ENCODE measurements at places on chromosomes 12 and 14.

DNA sequence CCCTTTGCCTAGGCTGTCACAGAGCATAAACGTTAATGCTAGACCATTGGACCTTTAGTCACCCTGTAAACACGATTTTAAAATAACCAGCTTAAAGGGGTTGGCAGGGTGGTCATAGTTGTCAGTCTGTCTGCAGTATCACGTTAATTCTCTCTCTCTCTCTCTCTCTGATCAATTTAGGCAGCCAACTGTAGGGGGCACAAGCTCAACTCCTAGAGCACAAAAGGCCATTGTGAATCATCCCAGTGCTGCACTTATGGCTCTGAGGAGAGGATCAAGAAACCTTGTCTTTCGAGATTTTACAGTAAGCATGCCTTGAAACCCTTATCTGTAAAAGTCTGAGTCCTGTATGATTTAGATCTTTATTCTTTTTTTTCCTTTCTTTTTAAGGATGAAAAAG lies 97.1 kb downstream of the SCAF11 start:
- no peak for DNase-seq

- no peak for DNase-seq
Measured at GRCh38 chr14:75859746-75860145, 122.0 kb downstream of the TGFB3 start.

DNA sequence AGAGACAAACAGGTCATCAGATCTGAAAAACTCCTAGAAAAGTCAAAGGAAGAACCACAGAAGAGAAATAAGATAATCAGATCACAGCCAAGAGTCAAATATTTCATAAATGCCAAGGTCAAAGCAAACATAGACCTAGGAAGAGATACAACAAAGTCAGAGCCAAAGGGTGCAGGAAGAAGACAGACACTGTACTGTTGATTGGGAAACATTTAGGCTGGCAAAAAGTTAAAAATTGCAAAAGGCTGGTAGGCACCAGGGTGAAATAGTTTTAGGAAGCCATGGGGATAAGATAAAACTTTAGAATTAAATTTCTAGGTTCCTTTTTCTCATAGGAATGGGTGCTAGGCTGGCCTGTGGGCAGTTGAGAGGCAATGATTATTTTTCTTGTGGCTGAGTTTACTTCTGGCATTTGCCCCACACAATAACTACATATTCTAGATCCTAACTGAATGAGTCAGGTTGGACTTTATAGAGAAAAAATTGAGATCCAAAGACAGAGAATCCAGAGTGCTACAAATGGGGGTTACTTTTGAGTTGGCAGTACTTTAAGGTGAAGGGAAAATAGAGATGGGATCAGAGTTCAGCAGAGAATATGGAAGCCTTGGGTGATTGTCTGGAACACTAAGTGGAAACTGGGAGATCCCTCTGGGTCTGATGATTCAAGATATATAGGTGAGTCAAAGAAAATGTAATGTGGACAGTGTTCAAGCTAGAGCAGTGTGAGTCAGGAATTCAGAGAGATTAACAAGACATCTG lies 215.5 kb downstream of the C12orf50 start:
- no peak for DNase-seq

GRCh38 chr12:29929295-29929694 lies 145.6 kb upstream of the TMTC1 start:
- DNase-seq = no peak

DNA sequence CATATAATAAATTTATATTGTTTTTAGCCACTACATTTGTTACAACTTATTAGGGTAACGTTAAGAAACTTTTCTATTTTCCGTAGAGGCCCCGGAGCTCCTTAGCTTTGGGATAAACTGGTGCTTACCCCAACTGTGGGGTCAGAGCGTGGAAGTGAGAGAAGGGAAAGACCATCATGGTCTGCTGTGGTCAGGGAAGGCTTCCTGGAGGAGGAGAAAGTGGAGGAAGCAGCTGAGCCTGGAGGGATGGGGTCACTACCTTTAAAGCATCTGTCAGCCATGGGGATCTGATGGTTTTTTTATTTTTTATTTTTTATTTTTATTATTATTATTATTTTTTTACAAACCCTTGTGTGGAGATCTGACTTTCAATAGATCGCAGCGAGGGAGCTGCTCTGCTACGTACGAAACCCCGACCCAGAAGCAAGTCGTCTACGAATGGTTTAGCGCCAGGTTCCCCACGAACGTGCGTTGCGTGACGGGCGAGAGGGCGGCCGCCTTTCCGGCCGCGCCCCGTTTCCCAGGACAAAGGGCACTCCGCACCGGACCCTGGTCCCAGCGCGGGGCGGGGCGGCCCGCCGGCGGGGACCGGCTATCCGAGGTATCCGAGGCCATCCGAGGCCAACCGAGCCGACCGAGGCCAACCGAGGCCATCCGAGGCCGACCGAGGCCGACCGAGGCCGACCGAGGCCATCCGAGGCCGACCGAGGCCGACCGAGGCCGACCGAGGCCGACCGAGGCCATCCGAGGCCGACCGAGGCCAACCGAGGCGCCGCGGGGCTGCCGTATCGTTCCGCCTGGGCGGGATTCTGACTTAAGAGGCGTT lies 1101.2 kb upstream of the TMEM132C start:
- peak; percentile 88 for DNase-seq

DNA sequence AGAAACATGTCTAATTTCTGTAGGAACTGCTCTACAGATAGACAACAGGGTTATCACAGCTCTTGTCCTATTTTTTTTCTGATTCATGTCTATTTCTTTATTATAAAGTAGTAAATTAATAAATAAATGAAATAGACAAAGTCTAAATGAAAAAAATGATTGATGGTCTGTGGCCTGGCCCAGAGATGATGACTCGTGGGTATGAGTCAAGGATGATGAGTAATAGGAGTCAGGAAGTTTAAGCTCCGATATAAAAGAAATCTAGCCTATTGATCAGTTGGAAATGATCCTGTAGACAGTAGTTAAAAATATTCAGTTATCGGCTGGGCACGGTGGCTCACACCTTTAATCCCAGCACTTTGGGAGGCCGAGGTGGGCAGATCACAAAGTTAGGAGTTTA lies 90.6 kb upstream of the RTL1 start:
- DNase-seq = no peak

GRCh38 chr12:119788786-119789185 lies 88.3 kb downstream of the CIT start:
- DNase-seq = no peak

DNA sequence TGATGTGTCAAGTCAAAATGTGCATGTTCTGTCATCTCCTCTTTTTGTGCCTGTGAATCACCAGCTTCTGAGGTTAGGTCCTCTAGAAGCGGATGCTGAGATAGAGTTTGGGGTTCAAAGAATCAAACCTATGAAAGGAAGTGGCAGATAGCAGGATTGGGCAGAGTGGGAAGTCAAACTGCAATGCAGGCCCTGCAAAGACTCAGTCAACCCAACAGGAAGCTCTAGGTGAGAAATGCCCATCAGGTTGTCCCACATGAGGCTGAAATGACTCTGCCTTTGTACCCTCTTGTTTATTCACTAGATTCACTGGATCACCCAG lies 4.5 kb upstream of the MIA2 start:
- no peak for DNase-seq

GRCh38 chr14:76090616-76091391 lies 60.9 kb upstream of the GPATCH2L start:
- DNase-seq = no peak

DNA sequence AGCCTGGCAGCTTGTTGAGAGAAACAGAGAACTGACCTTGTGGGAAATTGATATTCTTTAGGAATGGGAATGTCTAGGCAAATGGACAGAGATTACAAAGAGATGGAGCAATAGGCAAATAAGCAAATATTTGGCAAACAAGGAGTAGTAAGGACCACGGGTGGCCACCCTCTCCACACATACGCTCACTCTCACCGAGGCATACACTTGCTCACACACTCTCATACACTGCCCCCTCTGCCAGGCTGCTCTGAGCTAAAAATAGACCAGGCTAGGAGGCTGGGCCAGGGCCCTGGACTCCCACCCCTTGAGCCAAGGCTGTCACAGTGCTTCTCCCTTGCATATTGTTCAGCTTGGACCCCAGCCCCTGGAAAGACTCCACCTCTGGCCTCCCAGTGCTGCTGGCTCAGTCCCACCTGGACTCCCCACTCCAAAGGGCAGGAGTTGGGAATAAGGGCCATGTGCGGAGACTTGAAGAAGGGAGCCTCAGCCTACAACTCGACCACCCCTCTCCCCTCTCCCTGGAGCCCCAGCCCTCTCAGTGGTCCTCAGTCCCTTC lies 1.1 kb downstream of the PPP1R1A start:
- no peak for DNase-seq

DNA sequence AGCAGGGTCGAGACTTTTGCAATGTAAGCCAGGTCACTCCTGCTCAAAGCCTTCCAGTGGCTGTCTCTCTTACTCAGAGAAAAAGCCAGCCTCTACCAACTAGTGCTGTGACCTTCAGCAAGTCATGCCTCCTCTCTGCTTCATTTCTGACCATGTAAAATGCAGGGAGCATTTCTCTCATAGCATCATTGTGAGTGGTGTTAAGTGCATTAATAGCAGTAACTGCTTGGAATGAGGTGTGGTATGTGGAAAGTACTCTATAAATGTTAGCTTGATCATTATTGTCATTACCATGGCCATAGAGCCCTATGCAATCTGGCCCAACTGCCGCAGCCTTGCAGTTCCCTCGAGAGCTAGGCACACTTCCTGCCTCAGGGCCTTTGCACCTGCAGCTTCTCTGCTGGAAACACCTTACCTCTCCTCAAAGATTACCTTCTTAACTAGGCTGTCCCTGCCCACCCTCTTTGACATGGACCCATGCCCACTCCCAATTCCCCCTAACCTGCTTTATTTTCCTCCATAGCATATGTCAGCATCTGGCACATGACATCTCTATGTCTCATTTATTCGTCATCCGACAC lies 10.9 kb downstream of the PLEKHD1 start:
- DNase-seq = no peak

- DNase-seq = no peak
Measured at GRCh38 chr12:79515530-79515935, 175.2 kb downstream of the PAWR start.

GRCh38 chr12:2719392-2719791 lies 75.4 kb upstream of the FKBP4 start:
- no peak for DNase-seq

DNA sequence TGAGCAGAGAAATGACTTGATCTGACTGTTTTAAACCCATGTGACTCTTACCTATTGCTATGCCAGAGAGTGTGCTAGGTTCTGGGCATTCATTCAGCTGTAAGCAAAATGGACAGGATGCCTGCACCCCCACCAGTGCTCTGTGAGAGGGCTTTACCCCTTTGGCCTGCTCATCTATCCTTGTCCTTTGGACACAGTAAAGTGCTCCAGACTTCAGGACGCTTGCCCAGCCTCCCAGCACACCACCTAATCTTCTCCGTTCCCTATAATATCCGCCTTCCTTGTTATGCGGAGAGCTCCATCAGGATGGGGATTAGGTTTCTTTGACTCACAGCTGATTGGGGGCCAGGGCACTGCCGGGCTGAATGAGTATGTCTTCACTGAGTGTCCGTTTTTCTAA lies 4.4 kb upstream of the ZNF839 start:
- DNase-seq = no peak

DNA sequence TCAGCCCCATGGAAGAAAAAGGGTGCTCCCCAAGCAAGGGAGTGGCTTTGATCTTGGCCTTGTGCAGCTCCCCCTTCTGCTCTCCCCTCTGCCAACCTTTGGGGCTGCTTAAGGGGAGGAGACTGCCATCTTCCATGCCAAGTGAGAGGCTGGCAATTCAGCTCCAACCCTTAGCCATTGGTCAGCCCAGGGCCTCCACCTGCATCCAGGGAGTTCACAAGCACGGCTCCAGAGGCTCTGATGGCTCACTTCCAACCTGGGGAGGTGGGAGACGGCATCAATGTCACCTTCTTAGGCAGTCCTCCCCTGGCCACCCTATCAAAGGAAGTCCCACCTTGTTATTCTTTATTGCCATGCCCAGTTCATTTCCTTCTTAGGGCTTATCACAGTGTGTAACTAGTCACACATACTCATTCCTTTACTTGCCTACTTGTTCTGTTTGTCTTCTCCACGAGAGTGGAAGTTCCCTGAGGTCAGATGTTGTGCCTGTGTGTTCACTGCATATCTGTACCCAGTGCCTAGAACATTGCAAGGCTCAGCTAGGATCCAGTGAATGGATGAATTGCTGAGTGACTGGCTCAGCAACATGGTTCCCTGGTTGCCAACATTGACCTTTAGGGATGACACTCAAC lies 5.0 kb downstream of the HDAC7 start:
- no peak for DNase-seq

DNA sequence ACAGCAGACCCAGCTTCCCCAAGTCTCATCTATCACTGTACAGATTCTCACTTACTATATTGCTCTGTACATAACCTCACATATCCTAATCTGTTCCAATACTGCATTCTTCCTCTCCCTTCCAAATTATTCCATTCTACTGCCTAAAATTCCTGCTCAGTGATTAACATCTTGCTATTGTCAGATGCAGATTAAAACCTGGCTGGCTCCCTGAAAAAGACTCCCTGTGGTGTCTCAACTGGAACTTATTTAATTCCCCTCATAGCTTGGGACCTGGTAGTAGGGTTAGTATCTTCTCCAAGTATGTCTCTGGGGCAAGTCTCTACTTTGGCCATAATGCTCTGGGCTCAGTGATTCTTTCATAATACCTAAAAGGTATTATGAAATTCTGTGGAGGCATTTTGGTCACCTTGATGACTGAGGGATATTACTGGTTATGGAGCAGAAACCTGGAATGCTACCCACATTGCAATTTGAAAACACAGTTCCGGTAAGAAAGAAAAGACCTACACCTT lies 55.8 kb downstream of the PAWR start:
- DNase-seq = no peak

DNA sequence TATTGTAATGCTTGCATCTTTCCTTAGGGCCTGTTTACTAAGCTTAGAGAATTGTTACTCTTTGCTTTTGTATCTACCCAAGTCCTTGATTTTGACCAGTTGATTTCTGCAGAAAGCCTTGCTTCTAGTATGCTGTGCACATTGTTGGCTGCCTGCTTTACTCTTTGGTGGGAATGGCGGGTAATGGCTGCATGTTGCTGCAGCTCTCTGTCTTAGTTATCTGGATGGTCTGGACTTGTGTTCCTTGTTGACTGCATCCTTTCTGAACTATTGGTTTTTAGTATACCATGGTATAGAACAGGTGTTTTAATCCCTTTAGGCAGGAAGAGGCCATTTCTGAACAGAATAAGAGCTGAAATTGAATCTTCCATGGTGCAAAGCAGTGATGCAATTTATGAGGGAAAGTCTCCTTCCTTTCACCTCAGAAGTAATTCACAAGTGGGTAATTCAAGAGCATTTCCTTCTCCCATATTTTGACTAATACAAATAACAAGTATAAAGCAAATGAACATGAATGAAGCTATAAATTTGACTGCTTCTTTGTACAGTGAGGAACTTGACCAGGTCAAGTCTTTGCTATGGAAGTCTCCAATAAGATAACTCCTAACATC lies 466.4 kb downstream of the NPAS3 start:
- no peak for DNase-seq

- DNase-seq = no peak
Measured at GRCh38 chr12:111864913-111865312, 22.9 kb downstream of the MAPKAPK5 start.

- DNase-seq = no peak
Measured at GRCh38 chr12:12534975-12535374, 27.7 kb downstream of the DUSP16 start.

DNA sequence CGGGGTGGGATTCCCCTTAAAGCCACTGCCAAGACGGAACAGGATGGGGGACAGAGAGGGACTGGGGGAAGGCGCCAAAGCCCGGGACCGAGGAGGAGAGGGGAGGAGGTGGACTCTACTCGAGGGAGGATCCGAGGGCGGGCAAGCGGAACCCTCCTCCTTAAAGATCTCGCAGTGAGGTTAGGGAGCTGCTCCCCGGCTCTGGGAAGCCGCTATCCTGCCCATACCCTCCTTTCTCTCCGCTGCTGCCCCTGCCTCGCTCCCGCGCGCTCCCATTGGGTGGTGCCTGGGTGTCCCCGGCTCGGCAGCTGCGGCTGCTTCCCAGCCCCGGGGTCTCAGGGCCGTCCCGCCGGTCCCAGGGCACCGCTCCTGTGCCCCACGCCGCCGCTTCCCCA lies 16.4 kb downstream of the KRT18 start:
- DNase-seq = peak; percentile 67
